Activated CD4-positive, alpha-beta T cell treated with anti-CD3 and anti-CD28 coated beads, Interleukin-2, amount 10 ng/mL, durations not matched to agents 7 days and 5 days (primary cell): ENCODE measurements at places on chromosomes 12 and 14. TPM values are rescaled to one million over a fixed set of nuclear protein-coding genes. Genes with fewer than 3 reads are reported as not detected.

GRCh38 chr12:106311139-106311538, 8.6 kb downstream of the TCP11L2 start:
- peaks cover 21% of the 10 kb centered on the region for H3K4me1 ChIP-seq
- no peak overlapping the region for H3K4me3 ChIP-seq
- peaks cover 6% of the 10 kb centered on the region for H3K36me3 ChIP-seq
- H3K27me3 ChIP-seq: no peaks in the 10 kb centered on the region

The EPYC gene
- not detected for total RNA-seq

GRCh38 chr12:76275511-76276093, 72.6 kb downstream of the BBS10 start:
- DNase-seq: no peak
- H3K27ac ChIP-seq: no peak overlapping the region
- no peak overlapping the region for H3K4me3 ChIP-seq

DNA sequence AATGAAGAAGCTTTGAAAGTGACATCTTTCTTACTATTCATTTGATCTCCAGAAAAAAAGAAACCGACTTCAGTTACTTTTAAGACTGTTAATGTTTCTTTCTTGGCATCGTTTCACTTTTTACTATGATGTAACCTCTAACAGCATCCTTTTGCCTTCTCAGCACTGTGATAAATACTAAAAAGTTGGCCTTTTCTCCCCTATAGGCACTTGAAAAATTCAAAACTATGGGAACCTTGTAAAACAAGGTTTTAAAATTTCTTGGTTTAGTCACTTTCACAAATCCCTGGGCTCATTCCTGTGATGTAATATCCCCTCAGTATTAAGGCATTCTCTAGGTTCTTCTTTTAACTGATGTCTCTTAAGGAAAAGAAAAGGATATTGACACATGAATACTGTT, 281.8 kb downstream of the EGLN3 start:
- H3K27ac ChIP-seq: no peak overlapping the region
- H3K4me1 ChIP-seq: no peaks in the 10 kb centered on the region
- no peak for DNase-seq
- no peaks in the 10 kb centered on the region for H3K36me3 ChIP-seq
- H3K27me3 ChIP-seq: no peaks in the 10 kb centered on the region
- no peak overlapping the region for H3K4me3 ChIP-seq

GRCh38 chr12:121980191-121980891, 41.3 kb upstream of the BCL7A start:
- H3K27ac ChIP-seq: no peak overlapping the region
- peaks cover 2% of the 10 kb centered on the region for H3K27me3 ChIP-seq
- no peaks in the 10 kb centered on the region for H3K36me3 ChIP-seq
- no peak overlapping the region for H3K4me3 ChIP-seq
- peaks cover 7% of the 10 kb centered on the region for H3K4me1 ChIP-seq

- no peak for DNase-seq
- no peaks in the 10 kb centered on the region for H3K27me3 ChIP-seq
- no peak overlapping the region for H3K27ac ChIP-seq
- no peaks in the 10 kb centered on the region for H3K4me1 ChIP-seq
Measured at GRCh38 chr12:75288860-75289259, 41.3 kb downstream of the CAPS2 start.

The MDGA2 gene
- not detected for total RNA-seq

DNA sequence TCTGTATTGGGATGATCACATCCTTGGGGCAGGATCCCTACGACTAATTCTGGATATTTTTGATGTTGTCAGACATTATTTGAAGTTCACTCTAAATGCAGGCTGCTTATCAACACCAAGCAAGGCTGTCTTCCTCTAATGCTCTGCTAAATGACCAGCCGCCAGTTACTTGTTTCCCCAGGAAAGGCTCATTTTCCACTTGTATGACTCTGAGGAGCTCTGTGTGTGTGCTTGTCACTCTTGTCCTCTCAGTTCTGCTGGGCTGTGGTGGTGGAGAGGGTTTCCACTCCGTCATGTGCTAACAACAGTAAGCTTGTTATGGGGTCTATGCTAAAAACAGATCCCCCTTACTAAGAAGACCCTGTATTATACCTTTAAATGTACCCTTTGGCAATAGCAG, 42.1 kb downstream of the ATL1 start:
- H3K27ac ChIP-seq: no peak overlapping the region
- H3K4me3 ChIP-seq: no peak overlapping the region
- H3K27me3 ChIP-seq: peaks cover 2% of the 10 kb centered on the region
- no peaks in the 10 kb centered on the region for H3K36me3 ChIP-seq
- no peak for DNase-seq

The C12orf56 gene
- not detected for total RNA-seq

GRCh38 chr14:71532790-71533189, 399.4 kb upstream of the RGS6 start:
- DNase-seq: no peak
- peaks cover 24% of the 10 kb centered on the region for H3K36me3 ChIP-seq
- peaks cover 6% of the 10 kb centered on the region for H3K4me1 ChIP-seq
- H3K27ac ChIP-seq: no peak overlapping the region

The CACNA1C gene
- total RNA-seq: 0.12 TPM

The PHLDA1 gene
- 3.9 TPM for total RNA-seq

DNA sequence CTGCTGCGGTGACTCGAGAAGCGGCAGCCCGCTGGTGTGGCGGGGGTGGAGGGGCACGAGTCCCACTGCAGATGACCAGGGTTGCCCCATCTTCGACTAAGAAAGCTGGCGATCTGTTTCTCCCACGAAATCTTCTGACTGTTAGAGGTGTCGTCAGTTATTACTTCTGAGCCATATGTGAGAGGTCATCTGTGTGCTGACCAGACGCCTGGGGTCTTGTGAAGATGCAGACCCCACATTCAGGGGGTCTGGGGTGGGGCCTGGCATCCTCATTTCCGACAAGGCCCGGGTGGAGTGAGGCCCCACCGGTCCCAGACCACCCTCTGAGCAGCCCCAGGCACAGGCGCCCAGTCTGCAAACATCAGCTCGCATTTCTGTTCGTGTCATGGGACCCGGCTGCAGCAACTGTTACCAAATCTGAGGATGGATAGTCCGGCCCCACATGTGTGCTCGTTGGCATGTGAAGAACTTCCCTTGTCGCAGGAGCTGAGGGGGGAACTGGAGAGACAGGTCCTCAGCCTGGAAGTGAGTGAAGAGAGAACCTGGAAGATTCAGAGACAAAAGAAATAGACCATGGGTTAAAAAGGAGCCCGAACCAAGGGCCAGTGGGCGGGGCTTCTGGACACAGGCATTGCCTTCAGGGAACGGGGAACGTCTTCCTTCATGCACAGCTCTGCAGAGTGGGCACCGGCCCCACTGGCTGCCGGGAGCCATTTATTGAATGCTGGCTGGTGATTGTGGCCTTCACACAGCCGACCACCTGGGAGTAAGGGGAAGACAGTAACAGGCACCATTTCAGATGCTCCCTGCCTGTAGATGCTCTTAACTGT, 135.2 kb downstream of the ADGRD1 start:
- no peak for DNase-seq
- H3K27ac ChIP-seq: no peak overlapping the region
- H3K36me3 ChIP-seq: no peaks in the 10 kb centered on the region
- no peaks in the 10 kb centered on the region for H3K27me3 ChIP-seq
- H3K4me1 ChIP-seq: peaks cover 17% of the 10 kb centered on the region
- no peak overlapping the region for H3K4me3 ChIP-seq

DNA sequence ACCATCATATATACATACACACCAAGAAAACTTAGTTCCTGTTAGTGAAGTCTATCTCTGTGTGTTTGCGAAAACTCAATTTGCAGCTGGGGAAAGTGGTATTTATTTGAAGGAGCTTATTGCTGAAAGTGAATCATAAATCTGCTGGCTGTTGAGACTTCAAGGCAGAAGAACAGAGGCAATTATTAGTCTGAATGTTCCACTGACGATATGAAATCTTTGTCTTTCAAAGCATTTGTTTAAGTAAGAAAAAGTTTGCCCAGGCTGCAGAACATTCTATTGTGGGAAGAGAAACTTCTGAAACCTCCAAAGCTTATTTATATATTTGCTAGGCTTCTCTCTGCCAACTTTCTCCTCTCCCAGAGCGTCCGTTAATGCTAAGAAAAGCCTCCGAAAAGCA, 255.7 kb upstream of the TMPO start:
- H3K27me3 ChIP-seq: no peaks in the 10 kb centered on the region
- no peak overlapping the region for H3K4me3 ChIP-seq
- H3K4me1 ChIP-seq: no peaks in the 10 kb centered on the region

The RBP5 gene
- total RNA-seq: 0.42 TPM

DNA sequence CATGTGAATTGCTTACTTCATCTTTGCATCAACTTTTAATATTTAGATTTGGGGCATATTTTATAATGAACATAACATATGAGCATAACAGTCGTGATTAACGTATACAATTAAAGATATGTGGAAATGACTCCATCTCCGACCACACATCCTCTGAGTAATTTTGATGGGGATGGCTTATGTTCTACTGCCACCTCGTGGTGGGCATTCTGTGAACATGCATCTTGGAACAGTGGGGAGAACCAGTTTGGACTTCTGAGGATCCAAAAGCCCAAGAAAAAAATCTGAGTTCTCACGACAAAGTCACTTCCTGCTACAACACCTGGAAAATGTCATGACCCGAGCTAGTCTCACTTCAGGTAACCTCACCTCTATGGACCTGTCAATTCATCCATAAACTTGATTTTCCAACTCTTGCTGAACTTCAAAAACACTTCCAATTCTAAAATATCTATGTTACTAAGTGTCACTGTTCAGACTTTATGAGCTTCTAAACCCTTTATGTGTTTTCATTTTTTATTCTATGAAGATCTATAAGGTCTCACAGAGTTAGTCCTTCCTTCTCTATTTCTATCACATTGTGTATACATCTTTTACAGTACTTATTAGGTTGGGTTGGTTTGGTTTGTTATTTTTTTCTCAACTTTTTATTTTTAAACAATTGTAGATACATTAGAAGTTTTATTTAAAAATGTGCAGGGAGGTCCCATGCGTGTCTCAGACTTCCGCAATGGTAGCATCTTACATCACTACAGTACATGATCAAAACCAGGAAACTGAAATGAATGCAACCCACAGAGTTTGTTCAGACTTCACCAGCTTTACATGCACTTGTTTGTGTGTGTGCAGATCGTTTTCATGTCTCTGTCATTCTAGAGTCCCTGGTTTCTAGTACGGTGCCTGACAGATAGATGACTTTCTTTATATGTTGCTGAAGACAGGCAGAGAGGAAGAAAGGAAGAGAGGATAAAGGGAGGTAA, 38.2 kb upstream of the STAB2 start:
- H3K4me3 ChIP-seq: no peak overlapping the region
- H3K36me3 ChIP-seq: no peaks in the 10 kb centered on the region
- H3K27ac ChIP-seq: no peak overlapping the region
- H3K27me3 ChIP-seq: peaks cover 12% of the 10 kb centered on the region
- H3K4me1 ChIP-seq: peaks cover 1% of the 10 kb centered on the region

The PRIMA1 gene
- not detected for total RNA-seq

DNA sequence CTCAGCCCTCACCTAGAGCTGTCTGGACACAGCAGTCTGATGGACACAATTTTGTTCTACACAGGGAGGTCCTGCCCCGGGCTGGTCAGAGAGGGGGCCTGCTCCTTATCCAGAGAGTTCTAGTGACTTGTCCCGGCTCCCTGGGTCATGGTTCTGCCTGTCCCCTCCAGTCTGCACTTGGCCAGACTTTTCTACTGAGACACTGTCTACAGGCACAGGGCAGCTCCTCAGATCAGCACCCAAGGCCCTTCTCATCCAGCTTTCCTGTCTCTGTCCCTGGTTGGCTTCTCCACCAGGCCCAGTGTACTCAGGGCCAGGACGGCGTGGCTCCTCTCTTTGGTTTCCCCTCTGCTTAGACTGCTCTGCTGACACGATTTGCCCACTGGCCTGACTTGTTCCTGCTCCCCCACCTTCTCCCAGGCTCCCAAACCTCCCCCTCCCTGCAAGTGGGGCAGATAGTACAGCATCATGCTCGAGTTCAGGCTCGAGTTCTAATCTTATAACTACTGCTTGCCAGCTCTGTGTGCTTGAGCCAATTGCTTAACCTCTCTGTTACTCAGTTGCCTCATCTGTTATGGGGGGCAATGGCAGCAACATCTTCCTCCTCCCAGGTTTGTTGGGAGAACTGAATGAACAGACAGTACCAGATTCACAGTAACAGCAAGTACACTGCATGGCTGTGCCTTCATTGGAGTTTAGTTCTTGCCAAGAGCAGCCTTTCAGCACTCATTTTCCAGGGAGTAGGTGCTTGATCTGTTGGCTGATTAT, 22.0 kb upstream of the COL2A1 start:
- H3K36me3 ChIP-seq: no peaks in the 10 kb centered on the region
- H3K4me3 ChIP-seq: no peak overlapping the region
- H3K4me1 ChIP-seq: no peaks in the 10 kb centered on the region
- DNase-seq: no peak
- peaks cover 15% of the 10 kb centered on the region for H3K27me3 ChIP-seq

The CFAP251 gene
- total RNA-seq: 0.52 TPM

The TDG gene
- 33.2 TPM for total RNA-seq

The PLCZ1 gene
- not detected for total RNA-seq

DNA sequence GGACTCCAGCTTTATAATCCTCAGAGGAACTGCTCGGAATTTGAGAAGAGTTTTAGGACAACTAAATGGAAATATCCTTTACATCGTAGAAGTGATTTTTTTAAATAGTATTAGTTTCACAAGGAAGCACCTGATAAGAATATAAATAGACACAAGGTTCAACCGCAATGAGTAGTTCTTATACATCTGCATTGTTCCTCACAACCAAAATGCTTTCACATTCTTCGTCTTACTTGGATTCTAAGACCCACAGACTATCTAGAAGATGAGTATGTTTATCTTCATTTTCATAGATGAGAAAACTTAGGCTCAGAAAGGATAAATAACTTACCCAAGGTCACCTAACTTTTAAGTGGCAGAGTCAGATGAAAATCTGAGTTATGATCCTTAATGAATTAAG, 469.0 kb downstream of the GALC start:
- no peaks in the 10 kb centered on the region for H3K27me3 ChIP-seq
- no peak for DNase-seq
- H3K4me3 ChIP-seq: no peak overlapping the region
- H3K4me1 ChIP-seq: no peaks in the 10 kb centered on the region
- no peaks in the 10 kb centered on the region for H3K36me3 ChIP-seq

The TMEM52B gene
- not detected for total RNA-seq

The ZFYVE26 gene
- total RNA-seq: 25.2 TPM

DNA sequence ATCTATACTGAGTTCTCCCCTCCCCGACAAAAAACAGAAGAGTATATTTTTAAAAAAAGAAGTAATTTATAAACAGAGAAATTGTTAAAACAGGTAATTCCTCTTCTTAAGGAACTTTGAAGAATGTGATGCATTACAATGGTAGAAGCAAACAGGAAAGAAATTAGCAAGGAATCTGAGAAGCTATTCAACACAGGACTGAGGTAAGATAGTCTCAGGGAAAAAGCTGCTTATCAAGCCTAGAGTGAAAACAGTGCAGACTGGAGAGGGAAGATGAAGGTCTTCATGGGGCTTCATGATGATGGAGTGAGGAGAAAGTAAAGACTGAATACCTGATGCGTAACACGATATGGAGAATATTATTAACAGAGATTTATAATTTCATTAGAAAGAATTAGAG, 880.0 kb downstream of the SLC16A7 start:
- no peaks in the 10 kb centered on the region for H3K36me3 ChIP-seq
- no peak overlapping the region for H3K27ac ChIP-seq
- no peak overlapping the region for H3K4me3 ChIP-seq
- no peaks in the 10 kb centered on the region for H3K27me3 ChIP-seq
- H3K4me1 ChIP-seq: no peaks in the 10 kb centered on the region

- H3K36me3 ChIP-seq: peaks cover 21% of the 10 kb centered on the region
- no peak overlapping the region for H3K4me3 ChIP-seq
- H3K27me3 ChIP-seq: no peaks in the 10 kb centered on the region
- DNase-seq: no peak
- H3K27ac ChIP-seq: no peak overlapping the region
Measured at GRCh38 chr12:6143303-6143675, 18.8 kb upstream of the VWF start.

The LTB4R gene
- 26.6 TPM for total RNA-seq

The GPX2 gene
- total RNA-seq: not detected

The TEX52 gene
- 0.35 TPM for total RNA-seq

The KRT83 gene
- not detected for total RNA-seq
